BJ (cell line): ENCODE measurements at places on chromosomes 5 and 9. TPM values are rescaled to one million over a fixed set of nuclear protein-coding genes. Genes with fewer than 3 reads are reported as not detected.

Gene NEURL1B
- polyA plus RNA-seq: 1.5 and 2.3 TPM in 2 replicates

Gene SLCO4C1
- polyA plus RNA-seq: not detected in 2 replicates

Gene SOWAHA
- polyA plus RNA-seq: 0.02 TPM in 1 of 2 replicates, not detected in the other

Gene NCS1
- 54.4 and 67.7 TPM in 2 replicates for polyA plus RNA-seq

Gene KIAA1958
- polyA plus RNA-seq: 1.7 and 2.2 TPM in 2 replicates

Gene TMEM174
- not detected in 2 replicates for polyA plus RNA-seq

Gene PRRX2
- polyA plus RNA-seq: 20.4 and 37.4 TPM in 2 replicates

Gene SOX30
- 0.07 TPM in 2 replicates for polyA plus RNA-seq

Gene YIPF5
- 91.7 and 132 TPM in 2 replicates for polyA plus RNA-seq

Gene ZNF354C
- 2.0 and 3.2 TPM in 2 replicates for polyA plus RNA-seq

Gene GIN1
- 1.6 and 4.2 TPM in 2 replicates for polyA plus RNA-seq

Gene TAS2R1
- polyA plus RNA-seq: 0.06 and 0.54 TPM in 2 replicates

Gene CLK4
- 12.4 and 22.1 TPM in 2 replicates for polyA plus RNA-seq

Gene KIF20A
- 49.2 and 54.5 TPM in 2 replicates for polyA plus RNA-seq

Gene WNT8A
- not detected in 2 replicates for polyA plus RNA-seq
